ENCODE measurements at places on chromosomes 11 and 22.

- no peak for DNase-seq
Measured at GRCh38 chr11:360326-361280, 8.7 kb upstream of the B4GALNT4 start.

GRCh38 chr11:1876361-1877063 is 15.2 kb downstream of the PRR33 start:
- DNase-seq: no peak

DNA sequence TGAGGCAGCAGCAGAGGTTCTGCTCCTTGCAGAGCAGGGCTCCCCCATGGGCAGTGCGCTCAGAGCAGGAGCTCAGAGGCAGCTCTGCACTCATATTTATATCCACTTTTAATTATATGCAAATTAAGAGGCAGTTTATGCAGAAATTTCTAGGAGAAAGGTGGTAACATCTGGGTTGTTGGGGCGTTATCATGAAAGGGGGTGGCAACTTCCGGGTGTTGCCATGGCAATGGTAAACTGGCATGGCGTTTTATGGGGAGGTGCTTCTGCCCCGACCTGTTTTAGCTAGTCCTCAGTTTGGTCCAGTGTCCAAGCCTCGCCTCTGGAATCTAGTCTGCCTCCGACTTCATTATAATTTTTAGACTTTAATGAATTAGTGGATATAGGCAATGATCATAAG is 1191.7 kb downstream of the TBC1D22A start:
- DNase-seq: no peak

GRCh38 chr11:17699147-17700114 is 19.9 kb upstream of the MYOD1 start:
- DNase-seq: no peak

GRCh38 chr11:68446046-68446725 is 14.4 kb upstream of the PPP6R3 start:
- DNase-seq: no peak
